CD14-positive monocyte (primary cell): ENCODE measurements at places on chromosomes 12 and 14.

DNA sequence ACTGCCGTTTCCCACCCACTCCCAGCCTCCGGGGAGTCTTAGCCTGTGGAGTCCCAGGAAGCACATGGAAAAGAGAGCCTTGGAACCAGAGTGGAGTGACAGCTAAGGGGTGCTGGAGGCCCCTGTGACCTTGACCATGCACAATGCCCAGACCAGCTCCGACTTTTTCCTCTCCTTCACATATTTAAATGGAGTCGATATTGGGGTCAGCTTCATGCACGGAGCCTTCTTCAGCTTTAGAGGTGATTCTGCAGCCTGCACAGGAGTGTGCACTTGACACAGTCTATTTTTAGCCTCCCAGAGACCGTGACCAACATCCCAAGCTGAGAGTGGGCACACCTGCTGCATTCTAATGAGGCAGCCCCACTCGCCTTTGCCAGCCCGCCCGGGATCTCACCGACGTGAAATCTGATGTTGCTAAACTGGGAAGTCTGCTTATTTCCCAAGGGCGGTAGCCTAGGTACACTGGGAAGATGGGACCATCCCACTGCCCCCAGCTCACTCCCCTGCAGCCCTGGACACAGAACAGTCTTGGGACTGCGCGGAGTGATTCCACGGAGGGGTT lies 47.5 kb downstream of the PRMT8 start:
- no peaks in the 10 kb centered on the region for H3K27me3 ChIP-seq
- no peak overlapping the region for H3K4me3 ChIP-seq
- DNase-seq: no peak
- H3K27ac ChIP-seq: no peak overlapping the region
- no peaks in the 10 kb centered on the region for H3K36me3 ChIP-seq

- peak overlapping the region; percentile 26 for H3K27ac ChIP-seq
- H3K36me3 ChIP-seq: peaks cover 4% of the 10 kb centered on the region
- H3K27me3 ChIP-seq: no peaks in the 10 kb centered on the region
- no peak overlapping the region for H3K4me3 ChIP-seq
These were observed 90.2 kb downstream of the KDM2B start for GRCh38 chr12:121490401-121491281.

DNA sequence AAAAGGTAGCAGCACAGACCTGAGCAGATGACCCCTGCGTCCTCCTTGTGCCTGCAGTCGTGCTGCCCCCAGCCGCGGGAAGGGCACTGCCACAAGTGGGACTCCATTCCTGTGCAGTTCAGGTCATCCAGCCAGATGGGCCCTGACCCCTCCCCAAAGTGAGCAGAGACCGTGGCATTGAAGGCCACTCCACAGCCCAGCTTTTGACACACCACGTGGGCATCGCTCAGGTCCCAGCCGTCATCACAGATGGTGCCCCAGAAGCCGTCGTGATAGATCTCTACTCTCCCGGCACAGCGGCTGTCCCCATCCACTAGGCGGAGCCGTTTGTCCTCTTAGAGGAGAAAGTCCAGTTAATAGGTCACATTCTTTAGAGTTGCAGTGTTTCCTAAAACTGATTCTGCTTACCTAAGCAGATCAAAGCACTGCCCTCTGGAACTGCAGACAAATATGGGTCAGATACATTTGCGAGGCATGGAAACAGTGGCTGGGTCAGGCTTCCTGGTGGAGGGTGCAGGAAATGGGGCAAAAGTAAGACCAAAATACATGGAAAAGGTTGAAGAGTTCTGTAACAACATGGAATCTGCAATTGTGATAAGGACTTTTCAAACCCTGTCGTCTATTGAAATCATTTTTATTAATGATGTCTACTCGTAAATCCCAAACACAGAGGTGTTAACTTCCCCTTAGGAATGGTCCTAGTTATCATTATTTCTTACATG lies 69.4 kb downstream of the CD163L1 start:
- no peaks in the 10 kb centered on the region for H3K27me3 ChIP-seq
- no peak overlapping the region for H3K4me3 ChIP-seq

GRCh38 chr12:95951515-95951914 lies 8.4 kb downstream of the AMDHD1 start:
- peaks cover 15% of the 10 kb centered on the region for H3K4me1 ChIP-seq
- DNase-seq: peak; percentile 27
- H3K27ac ChIP-seq: no peak overlapping the region
- H3K36me3 ChIP-seq: no peaks in the 10 kb centered on the region

DNA sequence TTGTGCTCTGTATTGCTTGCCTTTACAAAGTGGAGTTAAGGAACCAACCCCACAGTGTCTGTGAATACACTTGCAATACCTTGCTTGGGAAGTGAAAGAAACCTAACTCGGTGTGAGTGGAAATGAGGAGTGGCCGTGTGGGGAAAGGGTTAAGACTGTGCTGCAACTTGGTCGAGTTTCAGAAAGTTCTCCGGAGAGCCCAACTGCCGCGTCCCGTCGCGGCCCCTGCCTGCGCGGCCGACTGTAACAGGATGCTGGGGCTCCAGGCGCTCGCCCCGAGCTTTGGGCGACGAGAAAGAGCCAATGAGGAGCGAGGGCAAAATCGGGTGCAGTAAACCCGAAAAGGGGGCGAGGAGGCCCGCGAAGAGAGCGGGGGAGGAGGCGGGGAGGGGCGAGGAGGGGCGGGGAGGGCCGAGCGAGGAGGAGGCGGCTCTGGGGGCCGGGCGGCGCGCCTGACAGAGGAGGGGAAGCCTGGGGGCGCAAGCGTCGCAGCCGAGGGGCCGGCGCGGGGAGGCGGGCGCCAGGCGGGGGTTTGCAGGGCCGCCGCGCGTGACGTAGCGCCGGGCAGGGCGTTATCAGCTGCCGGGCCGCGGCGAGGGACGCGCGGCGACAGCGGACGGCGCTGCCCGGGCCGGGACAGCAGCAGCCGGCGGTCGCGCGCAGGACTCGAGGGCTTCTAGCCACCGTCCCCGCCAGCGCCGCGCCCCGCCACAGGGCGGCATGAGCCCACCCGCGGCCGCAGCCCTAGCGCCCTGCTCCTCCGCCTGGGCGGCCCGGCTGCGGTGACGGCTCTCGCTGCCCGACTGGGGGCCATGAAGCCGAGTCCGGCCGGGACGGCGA lies at the start of gene DACT1:
Gene DACT1 (plus strand): TSS at position 572 of the 840 bp plus-strand sequence. CDS start 241 bp downstream, at position 813.
- peaks cover 31% of the 10 kb centered on the region for H3K27me3 ChIP-seq
- no peaks in the 10 kb centered on the region for H3K36me3 ChIP-seq
- H3K27ac ChIP-seq: no peak within 1 kb of the TSS
- DNase-seq: no peak
- H3K4me1 ChIP-seq: peaks cover 11% of the 10 kb centered on the region

DNA sequence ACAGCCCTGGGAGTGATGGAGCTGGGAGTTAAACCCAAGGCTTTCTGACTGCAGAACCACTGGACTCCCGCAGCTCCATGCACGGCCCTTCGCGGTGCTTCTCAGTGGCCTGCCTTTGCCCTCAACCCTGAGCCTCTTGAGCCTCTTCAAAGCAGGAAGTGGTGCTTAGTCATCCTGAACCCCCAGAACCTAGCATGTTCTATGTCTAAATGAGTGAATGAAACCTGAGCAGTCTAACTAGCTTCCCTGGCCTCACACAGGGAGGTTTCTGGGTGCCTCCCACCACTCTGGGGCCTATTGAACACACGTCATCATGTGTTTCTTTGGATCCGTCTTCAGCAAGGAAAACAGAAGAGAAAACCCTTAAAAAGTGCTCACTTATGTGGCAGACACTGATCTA lies 117.9 kb upstream of the SFSWAP start:
- H3K27me3 ChIP-seq: no peaks in the 10 kb centered on the region
- DNase-seq: peak; percentile 56
- H3K4me1 ChIP-seq: peaks cover 45% of the 10 kb centered on the region
- no peak overlapping the region for H3K4me3 ChIP-seq
- no peaks in the 10 kb centered on the region for H3K36me3 ChIP-seq

DNA sequence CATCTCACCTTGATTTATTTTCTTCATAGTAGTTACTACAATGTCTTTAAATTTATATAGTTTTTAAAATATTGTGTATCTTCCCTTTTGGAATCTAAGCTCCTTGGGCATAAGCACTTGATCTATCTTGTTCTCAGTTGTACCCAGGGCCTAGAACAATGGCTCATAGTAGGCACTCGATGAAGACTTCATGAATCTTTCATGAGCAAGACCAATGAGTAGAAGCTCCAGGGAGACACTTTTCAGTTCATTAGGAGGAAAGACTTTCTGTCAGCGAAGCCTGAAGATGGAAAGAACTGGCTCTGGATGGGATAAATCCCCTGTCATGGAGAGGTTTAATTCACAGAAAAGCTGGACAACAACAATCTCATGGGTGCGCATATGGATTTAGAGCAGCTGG lies 140.2 kb upstream of the CRY1 start:
- H3K4me1 ChIP-seq: no peaks in the 10 kb centered on the region
- H3K4me3 ChIP-seq: no peak overlapping the region
- H3K36me3 ChIP-seq: no peaks in the 10 kb centered on the region
- no peak overlapping the region for H3K27ac ChIP-seq

GRCh38 chr14:63134801-63135200 lies 69.4 kb upstream of the RHOJ start:
- H3K27ac ChIP-seq: no peak overlapping the region
- no peak for DNase-seq
- no peaks in the 10 kb centered on the region for H3K36me3 ChIP-seq
- H3K4me3 ChIP-seq: no peak overlapping the region
- no peaks in the 10 kb centered on the region for H3K27me3 ChIP-seq
- H3K4me1 ChIP-seq: no peaks in the 10 kb centered on the region

DNA sequence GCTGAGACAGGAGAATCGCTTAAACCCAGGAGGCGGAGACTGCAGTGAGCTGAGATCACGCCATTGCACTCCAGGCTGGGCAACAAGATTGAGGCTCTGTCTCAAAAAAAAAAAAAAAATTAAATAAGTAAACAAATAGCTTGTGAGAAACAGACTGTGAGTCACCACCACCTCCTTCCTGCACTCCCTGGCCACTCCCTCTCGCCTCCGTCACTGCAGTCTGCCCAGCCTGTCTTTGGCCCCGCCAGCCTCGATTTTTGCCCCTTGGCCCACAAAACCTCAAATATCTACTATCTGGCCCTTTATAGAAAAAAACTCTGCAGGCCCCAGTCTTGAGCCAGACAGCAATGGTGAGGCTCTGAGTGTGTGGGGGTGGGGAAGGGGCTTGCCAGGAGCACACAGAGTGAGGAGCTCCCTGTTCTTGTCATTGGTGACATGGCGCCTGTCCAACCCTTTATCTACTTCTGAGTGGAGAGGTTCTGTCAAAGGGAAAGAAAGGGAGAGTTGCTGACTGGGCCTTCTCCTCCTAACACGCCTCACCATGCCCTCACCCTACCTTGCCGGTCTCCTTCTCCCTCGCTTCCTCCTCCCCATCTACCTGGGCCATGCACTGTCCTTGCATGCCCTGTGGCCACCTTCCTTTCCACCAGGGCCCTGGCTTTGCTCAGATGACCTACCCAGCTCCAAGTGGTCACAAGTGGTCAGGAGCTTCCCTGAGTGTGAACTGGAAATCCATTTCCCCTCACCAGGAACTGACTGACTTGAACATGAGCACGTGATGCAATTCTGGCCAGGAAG lies 22.1 kb downstream of the LGMN start:
- H3K4me1 ChIP-seq: peaks cover 70% of the 10 kb centered on the region
- H3K36me3 ChIP-seq: no peaks in the 10 kb centered on the region
- H3K4me3 ChIP-seq: no peak overlapping the region

DNA sequence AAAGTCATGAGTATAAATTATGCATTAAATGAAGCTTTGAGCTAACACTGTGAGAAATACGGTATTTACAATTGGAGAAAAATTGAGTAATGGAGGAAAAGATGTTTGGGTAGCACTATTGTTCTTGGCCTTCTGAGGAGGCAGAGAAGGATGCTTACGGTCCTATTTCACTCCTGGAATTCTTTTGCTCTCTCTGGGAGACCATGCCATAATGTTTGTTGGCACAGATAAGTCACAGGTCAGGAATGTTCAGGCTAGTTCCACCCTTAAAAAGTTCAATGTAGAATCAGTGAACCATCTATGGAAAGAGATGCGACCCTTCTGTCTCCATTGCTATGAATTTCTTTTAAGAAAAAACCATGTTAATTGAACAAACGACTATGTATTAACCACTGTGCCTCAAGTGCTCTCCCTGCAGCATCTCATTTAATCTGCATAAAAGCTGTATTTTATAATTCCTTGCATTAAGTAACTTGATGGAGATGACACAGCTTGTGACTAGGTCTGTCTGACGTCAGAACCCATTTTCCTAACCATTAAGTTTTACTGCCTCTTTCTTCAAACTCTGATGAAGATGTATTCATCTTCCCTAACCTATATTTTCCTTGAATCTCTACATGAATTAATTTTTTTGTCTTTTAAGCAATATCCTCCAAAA lies 9.5 kb downstream of the BATF start:
- H3K27me3 ChIP-seq: no peaks in the 10 kb centered on the region
- H3K4me3 ChIP-seq: no peak overlapping the region
- H3K27ac ChIP-seq: no peak overlapping the region
- DNase-seq: no peak
- H3K36me3 ChIP-seq: peaks cover 66% of the 10 kb centered on the region

DNA sequence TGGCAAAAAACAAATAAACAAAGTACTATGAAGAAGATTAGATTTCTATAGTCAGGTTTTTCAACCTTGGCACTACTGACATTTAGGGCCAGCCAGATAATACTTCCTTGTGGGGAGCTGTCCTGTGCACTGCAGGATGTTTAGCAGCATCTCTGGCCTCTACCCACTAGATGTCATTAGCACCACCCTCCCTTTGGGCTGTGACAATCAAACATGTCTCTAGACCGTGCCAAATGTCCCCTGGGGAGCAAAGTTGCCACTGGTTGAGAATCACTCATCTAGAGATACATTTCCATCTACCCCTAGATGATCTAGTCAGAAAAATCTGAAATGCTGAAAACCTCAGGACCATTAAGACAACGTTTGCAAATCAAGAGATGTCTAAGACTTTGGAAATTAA lies 29.9 kb downstream of the SRRM4 start:
- H3K4me1 ChIP-seq: no peaks in the 10 kb centered on the region
- H3K27me3 ChIP-seq: peaks cover 15% of the 10 kb centered on the region
- no peak for DNase-seq
- no peaks in the 10 kb centered on the region for H3K36me3 ChIP-seq

GRCh38 chr14:103101963-103102688 lies 7.6 kb downstream of the EXOC3L4 start:
- H3K4me3 ChIP-seq: no peak overlapping the region
- H3K36me3 ChIP-seq: no peaks in the 10 kb centered on the region
- H3K4me1 ChIP-seq: peaks cover 41% of the 10 kb centered on the region
- DNase-seq: no peak

GRCh38 chr14:104639471-104639870 lies 34.9 kb upstream of the TMEM179 start:
- peaks cover 9% of the 10 kb centered on the region for H3K4me1 ChIP-seq
- H3K27me3 ChIP-seq: no peaks in the 10 kb centered on the region
- H3K4me3 ChIP-seq: no peak overlapping the region
- H3K36me3 ChIP-seq: no peaks in the 10 kb centered on the region
- H3K27ac ChIP-seq: no peak overlapping the region
- no peak for DNase-seq

DNA sequence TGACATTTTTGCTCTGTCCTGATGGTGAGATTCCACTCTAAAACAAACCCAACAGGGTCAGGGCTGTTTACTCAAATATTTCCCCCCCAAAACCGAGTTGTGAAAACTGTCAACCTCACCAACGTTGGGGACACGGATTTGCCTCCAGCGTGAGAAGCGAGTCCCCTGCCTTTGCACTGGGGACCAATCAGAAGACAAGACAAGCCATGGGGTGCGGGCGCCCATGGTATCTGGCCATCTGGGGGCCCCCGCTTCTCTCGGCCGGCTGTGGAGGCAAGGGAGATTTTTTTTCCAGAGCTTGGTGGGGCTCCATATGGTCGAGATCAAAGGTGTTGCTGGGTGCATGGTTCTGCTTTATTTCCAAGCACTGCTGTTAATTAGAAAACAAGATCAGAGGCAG lies 272.1 kb downstream of the BCL11B start:
- no peak for DNase-seq
- H3K27ac ChIP-seq: no peak overlapping the region
- no peak overlapping the region for H3K4me3 ChIP-seq
- no peaks in the 10 kb centered on the region for H3K36me3 ChIP-seq
